Right lung (tissue), 10 donors: ENCODE measurements at places on chromosomes 4 and X.

DNA sequence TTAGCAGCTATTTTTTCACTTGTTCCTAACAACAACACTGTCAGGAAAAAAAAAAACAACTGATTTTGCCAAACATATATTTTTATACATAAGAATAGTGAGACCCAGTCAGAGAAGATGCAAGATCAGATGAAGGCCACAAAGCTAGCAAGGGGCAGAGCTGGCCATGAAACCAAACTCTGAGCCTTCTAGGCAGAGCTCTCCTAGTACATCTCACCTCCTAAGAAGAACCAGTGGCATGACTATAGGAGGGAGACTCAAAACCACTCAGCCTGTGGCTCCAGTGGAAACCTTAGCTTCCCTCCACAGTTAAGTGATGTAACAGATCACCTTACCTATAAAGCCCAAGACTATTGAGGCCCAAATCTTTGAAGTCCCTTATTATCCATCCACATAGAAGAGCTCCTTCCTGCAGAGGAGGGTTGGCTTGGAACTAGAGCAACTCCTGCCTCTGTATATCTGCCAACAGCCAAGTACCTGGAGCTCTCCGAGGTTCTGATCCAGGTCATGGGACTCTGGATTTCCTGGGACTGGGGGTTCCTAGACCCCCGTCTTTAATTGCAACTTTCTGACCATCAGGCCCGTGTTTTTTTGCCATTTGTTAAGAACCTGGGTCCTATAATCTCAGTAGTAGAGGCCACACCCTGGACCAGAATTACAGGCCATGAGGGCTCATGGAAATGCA, 136.5 kb downstream of the SH3KBP1 start:
- DNase-seq = no peak

- DNase-seq = no peak
Observed at GRCh38 chr4:153468587-153468986, 2.4 kb downstream of the TMEM131L start.

- DNase-seq = no peak
Observed at GRCh38 chrX:16347968-16348670, 180.8 kb downstream of the MAGEB17 start.

- no peak for DNase-seq
Observed at GRCh38 chr4:129136433-129136832, 40.5 kb downstream of the C4orf33 start.

DNA sequence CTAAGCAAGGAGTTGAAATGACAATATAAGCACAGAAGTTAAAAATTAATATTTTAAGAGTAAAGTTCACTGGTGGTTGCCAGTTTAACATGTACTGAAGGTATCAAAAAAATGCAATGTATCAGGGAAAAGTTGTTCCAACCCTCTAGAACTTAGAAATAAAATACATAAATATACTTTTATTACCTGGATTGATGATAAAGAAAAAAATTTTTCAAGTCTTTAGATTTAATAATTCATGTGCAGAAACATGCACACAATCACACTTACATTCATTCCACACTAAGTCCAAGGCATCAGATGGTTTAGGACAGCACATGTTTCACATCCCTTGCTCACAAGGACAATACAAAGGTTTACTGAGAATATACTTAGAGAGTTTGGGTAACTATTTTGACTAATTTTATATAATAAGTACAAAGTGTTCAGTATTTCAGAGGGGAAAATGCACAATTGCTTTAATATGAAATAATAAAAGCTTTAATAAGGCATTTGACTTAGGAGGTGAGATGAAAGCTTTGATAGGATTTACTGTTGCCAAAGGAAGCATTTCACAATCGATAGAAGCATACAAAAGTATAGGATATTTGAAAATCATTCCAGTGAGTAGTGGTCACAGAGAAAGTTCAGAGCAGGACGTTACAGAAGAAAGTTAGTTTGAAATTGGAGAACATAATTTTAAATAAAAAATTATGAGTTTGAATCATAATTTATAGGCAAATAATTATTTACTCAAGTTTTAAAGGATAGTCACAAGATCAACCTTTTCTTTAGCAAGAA, 392 bp upstream of the UGT2A3 start:
- no peak for DNase-seq

GRCh38 chr4:173436149-173436579, 37.2 kb upstream of the SCRG1 start:
- DNase-seq = no peak

- peak; percentile 64 for DNase-seq
Observed at GRCh38 chr4:69689599-69689998, 36.6 kb upstream of the UGT2A1 start.

DNA sequence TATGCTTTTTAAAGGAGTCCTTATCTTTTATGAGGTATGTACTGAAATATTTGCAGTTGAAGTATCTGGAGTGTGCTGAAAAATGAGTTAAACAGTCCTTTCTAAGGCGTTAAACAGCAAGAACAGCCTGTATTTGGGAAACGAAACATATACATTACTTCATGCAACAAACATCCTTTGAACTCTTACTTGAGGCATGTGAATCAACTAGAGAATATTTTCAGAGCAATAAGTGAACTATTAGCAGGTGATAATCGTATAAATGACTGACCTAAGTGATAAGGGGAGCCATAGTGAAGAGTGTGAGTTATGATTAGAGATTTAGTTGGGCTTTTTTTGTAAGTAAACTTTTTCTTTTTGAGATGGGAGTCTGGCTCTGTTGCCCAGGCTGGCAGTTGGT, 45.9 kb upstream of the RHOH start:
- DNase-seq = no peak

DNA sequence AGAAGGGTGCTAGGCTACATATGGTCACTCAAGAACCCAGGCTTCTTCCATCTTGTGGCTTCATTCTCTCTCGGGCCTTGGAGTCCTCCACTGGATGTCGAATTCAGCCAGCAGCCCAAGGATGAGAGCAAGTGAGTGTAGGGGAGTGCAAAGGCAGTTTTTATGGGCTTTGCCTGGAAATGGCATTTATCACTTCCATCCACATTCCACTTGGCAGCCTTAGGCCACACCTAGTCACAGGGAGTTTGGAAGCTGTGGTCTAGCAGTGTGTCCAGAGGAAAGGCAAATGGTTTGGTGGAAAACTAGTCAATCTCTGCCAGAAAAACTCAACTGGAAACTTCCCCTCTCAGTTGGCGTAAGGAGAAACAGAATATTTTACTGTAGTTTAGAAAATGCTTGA, 59.0 kb downstream of the NHS start:
- DNase-seq = no peak

- DNase-seq = no peak
Observed at GRCh38 chr4:10066206-10066605, 44.9 kb upstream of the SLC2A9 start.

DNA sequence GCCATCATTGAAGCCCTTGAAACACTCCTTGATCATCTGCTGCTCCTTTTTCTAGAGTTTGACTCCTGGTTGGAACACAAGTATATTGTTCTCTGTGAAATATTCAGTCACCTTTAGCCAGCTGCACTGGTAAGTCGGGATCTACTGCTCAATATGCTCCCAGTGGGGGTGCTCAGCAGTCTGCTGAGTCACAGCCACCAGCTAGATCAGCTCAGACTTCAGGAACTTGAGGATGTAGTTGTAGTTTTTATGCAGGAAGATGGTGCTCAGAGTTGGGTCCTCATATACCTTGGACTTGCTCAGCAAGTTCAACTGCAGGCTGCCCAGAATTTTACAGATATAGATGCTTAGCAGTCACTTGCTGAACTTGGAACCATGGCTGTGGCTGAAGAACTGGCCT, 202.5 kb upstream of the RPL34 start:
- DNase-seq = no peak

GRCh38 chrX:49838374-49838773, 9.3 kb downstream of the PAGE4 start:
- DNase-seq = peak; percentile 30

- DNase-seq = no peak
Observed at GRCh38 chr4:24988776-24989175, 42.0 kb downstream of the LGI2 start.

- DNase-seq = no peak
Observed at GRCh38 chr4:138507522-138507921, 265.4 kb upstream of the SLC7A11 start.

DNA sequence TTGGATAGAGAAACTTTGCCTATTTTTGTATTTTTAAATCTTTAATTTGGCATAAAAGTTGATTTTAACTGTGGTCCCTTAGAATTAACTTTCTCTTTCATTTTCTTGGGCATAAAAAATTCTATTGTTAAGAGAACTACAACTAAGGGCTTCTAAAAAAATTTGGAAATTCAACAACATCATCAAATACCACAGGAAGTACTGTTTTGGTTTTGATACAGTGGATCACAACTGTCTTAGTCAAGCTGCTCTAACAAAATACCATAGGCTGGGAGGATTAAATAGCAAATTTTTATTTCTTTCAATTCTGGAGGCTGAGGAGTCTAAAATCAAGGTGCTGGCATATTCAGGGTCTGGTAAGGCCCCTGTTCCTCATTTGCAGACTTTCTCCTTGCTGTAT, 19.9 kb upstream of the NPFFR2 start:
- no peak for DNase-seq

GRCh38 chr4:20433097-20433705, 181.5 kb downstream of the SLIT2 start:
- no peak for DNase-seq

DNA sequence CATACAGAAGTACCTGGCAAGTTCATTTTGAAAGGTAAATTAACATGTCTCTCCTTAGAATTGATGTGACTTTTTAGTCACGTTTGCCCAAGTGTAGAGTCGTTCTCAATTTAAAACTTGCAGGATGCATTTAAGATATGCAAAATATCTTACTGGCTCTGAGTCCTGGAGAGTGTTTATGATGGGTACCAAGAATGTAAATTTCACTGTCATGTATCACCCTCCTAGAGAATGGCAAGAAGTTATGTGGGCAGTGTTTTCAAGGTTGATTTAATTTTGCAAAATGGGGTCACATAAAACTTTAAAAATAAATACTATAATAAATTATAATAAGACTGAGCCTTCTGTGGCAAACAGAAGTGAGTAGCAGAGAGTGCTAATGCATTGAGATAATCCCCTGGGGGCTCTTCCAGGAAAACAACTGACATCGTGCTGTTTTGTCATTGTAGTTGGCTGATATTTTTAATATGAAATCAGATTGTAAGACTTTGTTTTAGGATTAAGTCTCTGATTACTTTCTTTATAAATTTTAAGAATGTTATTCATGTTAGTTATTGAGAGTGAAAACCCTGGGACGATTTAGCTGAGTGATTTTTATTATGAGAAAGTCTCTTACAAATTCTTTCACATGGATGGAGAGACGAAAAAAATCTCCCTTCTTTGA, 103.0 kb downstream of the AFF1 start:
- DNase-seq = no peak

- no peak for DNase-seq
Observed at GRCh38 chr4:121693886-121694285, 2.9 kb downstream of the ANXA5 start.

- no peak for DNase-seq
Observed at GRCh38 chr4:4519297-4519894, 22.5 kb downstream of the STX18 start.

GRCh38 chr4:150348079-150348478, 233.9 kb upstream of the MAB21L2 start:
- no peak for DNase-seq

GRCh38 chr4:116143198-116143597, 942.2 kb downstream of the TRAM1L1 start:
- no peak for DNase-seq

DNA sequence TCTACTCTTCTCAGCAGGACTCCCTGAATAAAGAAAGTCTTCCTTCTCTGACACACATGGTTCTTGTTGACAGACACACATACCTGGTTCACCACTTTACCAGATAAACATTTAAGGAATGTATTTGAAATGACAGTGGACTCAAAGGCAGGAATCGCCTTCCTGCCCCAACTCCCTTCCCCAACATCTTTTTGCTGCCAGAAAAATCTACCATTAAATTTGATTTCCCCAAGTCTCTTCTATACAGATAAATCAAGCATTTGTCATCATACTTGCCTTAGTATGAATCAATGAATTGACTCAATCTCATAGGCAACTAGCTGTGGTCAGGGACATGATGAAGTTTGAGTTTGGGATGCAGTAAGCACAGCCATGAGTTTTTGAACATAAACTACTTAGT, 23.3 kb upstream of the ANXA5 start:
- DNase-seq = no peak

GRCh38 chr4:78568640-78569305, 17.2 kb downstream of the ANXA3 start:
- DNase-seq = no peak

- DNase-seq = no peak
Observed at GRCh38 chr4:23039818-23040217, 347.1 kb downstream of the GBA3 start.

- no peak for DNase-seq
Observed at GRCh38 chrX:74890676-74891430, 34.4 kb downstream of the NEXMIF start.

DNA sequence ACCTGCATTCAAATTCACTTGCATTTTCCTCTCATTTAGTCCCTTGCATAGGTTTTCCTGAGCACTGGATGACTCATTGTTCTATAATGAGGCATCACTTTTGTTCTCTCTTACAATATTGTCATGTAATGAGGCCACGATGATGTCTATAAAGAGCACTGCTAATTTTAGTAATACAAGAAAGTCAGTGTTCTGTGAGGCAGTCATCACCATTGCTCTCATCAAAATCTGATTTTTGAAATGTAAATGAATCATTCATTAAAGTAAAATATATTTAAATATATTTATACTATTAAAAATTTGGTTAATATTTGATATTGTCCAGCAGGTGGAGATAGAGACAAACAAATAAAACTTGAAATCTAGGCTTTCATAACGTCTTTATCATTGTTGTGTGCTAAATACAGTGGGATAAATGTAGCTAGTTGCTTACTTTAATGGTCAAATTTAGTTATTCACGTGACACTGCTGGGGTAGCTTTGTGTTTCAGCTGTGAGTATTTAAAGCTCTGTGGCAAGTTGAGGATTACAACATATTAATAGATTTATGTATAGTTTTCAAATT, 15.4 kb downstream of the HMGB2 start:
- no peak for DNase-seq

DNA sequence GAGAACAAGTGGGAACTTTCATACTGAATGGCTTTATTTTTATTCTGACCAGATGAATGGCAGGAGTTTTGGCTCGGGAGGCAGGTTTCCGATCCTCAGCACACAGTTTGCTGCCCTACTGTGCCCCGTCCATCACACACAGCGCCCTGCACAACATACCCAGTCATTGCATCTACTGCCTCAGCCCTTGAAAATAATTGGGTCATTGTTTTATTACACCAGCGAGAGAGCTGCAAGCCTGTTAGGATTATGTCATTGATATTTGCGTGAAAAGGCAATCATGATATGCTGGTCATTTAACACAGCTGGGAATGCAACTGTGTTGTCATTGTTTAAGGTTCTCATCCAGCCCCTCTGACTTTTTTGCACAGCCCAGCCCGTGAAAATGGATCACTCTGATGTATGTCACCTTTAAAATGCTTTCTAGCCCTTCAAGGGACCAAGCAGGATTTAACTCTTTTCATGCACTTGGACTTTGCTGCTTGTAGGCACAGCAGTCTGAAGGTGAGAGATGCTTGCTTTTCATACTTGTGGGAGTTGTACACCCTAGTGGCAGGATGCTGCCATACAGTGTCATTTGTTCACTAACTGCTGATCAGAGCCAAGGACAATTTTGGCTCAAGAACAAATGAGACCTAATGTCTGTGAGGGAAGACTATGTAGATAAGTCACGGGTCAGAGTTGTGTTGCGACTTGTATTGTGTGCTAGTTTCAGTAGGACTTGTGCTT, 62.3 kb downstream of the RTL9 start:
- no peak for DNase-seq
